Nephron progenitor cell (in vitro differentiated cells): ENCODE measurements at places on chromosomes 4 and X.

GRCh38 chr4:151314479-151314878 lies 10.9 kb downstream of the SH3D19 start:
- no peak for DNase-seq

GRCh38 chrX:30831082-30831481 lies 58.0 kb downstream of the TAB3 start:
- DNase-seq: no peak

DNA sequence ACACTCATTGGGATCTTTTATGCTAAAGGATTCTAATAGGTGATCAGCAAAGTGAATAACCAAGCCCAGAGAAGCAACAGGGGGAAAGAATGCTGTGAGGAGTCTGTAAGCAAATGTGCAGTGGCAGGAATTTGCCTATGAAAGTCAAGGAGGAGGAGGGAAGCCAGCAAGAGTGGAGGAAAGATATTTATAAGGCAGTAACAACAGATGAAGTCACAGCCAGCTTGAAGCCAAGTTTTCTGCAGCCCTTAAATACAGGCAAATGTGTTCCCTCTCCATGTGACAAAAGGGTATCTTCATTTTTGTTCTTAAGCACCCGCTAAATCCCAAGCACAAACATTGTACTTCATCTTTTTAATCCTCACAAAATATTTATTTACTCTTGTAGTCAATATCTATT lies 275.0 kb upstream of the CLNK start:
- no peak for DNase-seq

GRCh38 chr4:97139791-97140190 lies 1003.5 kb downstream of the STPG2 start:
- DNase-seq: no peak

- DNase-seq: no peak
Observed at GRCh38 chr4:142727149-142727548, 119.0 kb downstream of the INPP4B start.

GRCh38 chrX:96386325-96386724 lies 298.3 kb upstream of the DIAPH2 start:
- no peak for DNase-seq

DNA sequence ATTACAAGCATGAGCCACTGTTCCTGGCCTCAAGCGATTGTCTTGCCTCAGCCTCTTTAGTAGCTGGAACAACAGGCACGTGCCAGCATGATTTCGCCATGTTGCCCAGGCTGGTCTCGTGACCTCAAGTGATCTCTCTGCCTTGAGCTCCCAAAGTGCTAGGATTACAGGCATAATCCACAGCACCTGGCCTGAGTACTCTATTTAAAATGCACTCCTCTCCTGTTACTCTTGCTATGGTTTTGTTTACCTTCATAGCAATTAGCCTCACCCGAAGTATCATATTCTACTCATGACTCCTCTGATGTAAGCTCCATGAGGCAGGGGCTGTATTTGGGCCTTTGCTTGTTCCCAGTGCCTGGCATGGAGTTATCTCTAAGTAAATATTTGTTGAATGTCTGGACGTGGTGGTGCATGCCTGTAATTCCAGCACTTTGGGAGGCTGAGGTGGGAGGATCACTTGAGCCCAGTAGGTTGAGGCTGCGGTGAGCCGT lies 92.5 kb upstream of the SLC34A2 start:
- DNase-seq: no peak

DNA sequence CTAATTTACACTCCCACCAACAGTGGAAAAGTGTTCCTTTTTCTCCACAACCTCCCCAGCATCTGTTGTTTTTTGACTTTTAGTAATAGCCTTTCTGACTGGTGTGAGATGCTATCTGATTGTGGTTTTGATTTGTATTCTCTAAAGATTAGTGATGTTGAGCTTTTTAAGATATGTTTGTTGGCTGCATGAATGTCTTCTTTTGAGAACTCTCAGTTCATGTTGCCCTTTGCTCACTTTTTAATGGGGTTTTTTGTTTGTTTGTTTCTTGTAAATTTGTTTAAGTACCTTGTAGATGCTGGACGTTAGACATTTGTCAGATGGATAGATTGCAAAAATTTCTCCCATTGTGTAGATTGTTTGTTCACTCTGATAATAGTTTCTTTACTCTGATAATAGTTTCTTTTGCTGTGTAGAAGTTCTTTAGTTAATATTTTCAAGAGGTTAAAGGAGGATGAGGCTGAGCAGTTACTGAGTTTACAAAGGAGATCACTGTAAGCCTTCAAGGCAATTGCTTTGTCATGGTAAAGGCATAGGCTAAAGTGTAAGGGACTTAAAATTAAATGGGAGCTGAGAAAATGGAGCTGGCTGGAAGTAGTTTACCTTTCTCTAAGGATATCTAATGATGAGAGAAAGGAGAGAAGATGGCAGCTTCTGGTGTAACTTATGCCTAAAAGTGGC lies 323.4 kb downstream of the PCDH7 start:
- no peak for DNase-seq

DNA sequence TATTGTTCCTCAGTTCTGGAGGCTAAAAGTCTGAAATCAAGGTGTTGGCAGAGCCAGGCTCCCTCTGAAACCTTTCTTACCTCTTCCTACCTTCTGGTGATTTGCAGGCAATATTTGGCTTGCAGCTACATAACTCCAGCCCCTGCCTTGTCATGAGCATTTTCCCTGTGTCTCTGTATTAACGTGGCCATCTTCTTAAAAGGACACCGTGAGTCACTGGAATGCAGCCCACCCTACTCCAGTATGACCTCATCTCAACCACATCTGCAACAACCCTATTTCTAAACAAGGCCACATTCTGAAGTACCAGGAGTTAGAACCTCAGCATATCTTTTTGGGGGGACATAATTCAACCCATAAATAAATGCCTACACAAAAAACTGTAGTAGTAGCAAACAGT lies 40.7 kb downstream of the FANCB start:
- no peak for DNase-seq

- no peak for DNase-seq
Observed at GRCh38 chrX:8288590-8288989, 117.5 kb upstream of the VCX2 start.

- DNase-seq: peak; percentile 70
Observed at GRCh38 chrX:50470103-50471031, at the start of gene DGKK. DGKK (minus strand) TSS chrX:50470825; CDS start chrX:50470678, 147 bp downstream.

DNA sequence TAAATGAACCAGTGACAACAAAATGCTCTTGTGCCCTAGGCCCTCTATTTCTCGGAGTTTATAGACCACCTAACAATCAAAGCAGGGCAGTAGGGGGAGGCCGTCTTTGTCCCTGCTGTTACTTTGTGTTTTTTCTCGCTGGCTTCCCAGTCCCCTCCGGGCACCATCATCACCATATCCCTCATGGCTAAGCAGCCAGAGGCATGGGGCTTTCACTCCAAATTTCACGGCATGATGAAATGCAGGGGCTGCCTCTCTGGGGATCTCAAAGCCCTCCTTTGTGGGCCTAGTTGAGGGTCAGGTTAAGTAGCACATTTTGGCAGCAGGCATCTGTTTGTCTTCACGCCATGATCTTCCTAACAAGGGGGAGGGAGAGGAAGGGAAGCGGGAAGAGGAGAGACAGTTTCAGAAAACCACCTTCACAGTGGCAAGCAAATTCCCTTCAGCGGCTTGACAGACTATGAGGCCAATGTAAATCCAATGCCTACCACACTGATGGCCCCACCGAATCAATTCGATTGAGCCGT lies 91.9 kb downstream of the ANOS1 start:
- DNase-seq: peak; percentile 10

GRCh38 chrX:95662200-95662599 lies 1022.4 kb upstream of the DIAPH2 start:
- DNase-seq: no peak

GRCh38 chrX:47540754-47541538 lies 20.1 kb upstream of the ARAF start:
- peak; percentile 47 for DNase-seq

GRCh38 chr4:52098618-52099017 lies 47.5 kb downstream of the SPATA18 start:
- no peak for DNase-seq

- DNase-seq: no peak
Observed at GRCh38 chr4:98652996-98653395, 5.4 kb downstream of the TSPAN5 start.

- no peak for DNase-seq
Observed at GRCh38 chr4:155473420-155474095, 96.8 kb upstream of the MAP9 start.

DNA sequence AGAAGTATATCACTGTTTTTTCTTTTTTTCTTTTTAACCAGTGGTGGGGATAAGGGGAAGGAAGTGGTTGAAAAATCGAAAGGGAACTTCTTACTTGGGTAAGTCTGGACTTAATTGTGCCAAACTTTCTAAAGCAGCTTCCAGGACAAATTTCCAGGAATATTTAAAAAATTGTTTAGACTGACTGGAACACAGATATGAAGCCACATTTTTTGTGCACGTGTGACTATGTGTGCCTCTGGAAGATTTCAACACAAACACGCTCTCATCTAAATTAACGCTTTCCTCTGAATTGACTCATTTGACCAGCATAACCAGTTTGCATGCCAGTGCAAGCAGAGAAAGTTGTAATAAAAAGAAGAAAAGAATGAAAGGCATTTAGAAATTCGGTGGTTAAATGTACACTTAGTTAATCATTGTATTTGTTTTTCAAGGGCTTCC lies 18.8 kb upstream of the YTHDC1 start:
- DNase-seq: no peak

- DNase-seq: no peak
Observed at GRCh38 chr4:183356173-183356830, 34.1 kb upstream of the CLDN24 start.

DNA sequence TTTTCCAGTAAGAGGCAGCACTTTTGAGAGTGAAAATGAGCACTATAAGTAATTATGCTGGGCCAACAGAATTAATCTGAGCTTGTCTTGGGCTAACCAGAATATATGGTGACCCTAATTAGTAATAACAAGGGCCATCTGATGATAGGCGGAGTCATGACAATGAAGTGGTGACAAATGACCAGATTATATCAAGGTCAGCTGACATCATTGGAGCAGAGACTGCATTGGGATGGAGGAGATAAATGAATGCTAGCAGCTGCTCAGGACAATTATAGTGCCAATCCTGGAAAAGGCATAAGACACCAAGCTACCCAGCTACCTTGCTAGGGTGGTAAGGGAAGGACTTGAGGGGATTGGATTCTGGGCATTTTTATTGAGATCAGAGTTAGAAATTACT lies 1548.7 kb downstream of the RPA4 start:
- no peak for DNase-seq

DNA sequence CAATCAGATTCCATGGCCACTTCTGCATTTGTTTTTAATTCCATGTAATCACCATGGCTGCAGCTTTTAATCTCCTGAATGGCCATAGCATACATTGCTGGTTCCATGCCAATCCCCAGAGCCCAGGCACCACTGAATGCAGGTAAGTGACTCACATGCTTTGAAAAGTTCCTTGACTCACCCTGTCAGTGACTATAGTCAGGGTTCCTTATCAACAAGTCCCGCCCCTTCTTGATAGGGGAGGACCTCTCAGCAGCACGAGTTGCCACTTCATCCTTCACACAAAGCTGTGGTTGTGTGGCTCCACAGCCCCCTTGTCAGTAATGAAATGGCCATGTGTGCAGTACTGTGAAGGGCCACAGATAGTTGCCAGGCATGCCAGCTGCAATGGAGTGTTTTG lies 516.6 kb downstream of the PPARGC1A start:
- DNase-seq: no peak

DNA sequence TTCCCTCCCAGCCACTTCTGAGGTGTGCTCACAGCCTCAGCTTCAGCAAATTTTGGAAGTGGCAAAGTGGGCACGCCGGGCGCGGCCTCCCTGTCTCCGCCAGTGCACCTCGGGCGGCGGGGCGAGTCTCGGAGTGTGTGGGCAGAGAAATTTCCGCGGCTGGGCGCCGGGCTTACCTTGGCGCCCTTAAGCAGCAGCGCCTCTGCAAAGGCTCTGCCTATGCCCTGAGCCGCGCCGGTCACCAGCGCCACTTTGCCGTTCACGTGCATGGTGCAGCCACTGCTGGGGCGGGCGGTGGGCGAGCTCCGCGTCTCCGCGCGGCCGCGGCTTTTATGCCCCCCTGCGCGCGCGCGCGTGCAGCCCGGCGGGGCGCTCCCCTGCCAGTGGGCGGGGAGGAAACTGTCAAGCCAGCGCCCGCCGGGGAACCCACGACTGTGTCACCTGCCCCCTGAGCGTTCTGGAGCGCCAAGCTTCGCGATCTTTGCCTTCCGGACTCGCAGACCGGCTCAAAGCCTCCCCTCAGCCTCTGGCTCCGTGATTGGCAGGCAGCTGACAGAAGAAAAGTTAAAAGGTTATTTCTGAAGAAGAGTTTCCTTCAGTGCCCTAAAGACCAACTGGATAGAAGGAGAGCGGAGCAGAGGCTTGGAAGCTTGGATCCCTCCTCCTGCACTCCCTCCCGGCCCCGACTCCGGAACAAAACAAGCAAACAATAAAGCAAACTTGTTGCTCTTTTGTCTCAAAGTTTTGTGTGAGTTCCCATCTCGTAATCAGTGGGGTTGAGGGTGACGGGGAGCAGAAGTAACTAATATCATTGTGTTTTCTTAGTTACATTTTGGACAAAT lies at the start of gene HPGD:
HPGD (minus strand) TSS at position 306 of the 842 bp plus-strand sequence; CDS start at position 269, 37 bp downstream.
- peak; percentile 78 for DNase-seq

DNA sequence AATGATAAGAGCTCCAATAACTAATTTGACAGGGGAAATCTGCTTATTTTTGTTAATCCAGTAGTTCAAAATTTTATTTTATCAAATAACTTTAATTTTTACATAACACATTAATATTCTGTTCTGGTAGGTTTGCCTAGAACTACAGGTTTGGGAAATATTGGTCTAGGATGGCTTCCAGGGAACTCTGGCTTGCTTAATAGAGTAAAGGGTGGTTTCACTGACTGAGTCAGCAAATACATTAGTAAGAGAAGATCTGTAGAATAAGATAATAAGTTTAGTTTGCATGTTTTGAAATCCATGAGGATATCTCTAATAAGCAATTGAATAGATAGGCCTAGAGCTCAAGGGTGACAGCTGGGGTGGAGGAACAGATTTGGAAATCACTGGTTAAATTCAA lies 500.7 kb downstream of the ZNF674 start:
- no peak for DNase-seq

DNA sequence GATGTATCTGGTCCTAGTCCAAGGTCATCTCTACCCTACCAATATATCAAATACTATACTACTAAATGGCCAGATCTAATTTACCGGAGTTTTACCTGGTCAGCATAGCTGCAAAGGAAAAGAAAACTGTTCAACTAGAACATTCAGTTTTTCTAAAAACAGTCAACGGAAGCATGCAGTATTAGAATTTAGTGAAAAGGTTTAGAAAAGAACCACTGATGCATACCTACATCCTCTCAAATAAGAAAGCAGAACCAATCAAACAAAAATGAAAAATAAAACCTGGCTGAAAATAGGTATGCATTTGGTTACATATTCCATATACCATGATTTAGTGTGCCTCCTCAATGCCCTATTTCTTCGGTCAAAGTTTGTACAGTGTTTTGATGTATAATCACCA lies 140.0 kb downstream of the CHM start:
- DNase-seq: no peak

DNA sequence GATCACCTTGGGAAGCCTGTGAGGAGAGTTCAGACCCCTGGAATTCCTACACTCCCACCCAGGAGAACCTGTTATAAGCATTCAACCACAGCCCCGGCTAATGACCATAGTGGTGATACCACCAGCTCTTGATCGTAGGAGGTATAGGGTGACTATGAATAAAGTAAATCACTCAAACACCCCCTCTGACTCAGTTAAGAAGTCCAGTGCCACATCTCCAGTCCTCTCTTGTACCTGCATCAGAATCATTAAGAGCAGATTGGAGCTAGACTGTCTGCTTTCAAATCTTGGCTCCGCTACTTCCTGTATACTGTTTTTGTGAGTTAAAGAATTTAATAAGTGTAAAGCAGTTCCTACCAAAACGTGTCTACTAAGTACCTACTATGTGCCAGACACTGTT lies 565.1 kb upstream of the DIPK2B start:
- DNase-seq: no peak

GRCh38 chr4:112978691-112979472 lies 70.6 kb upstream of the ANK2 start:
- DNase-seq: no peak
